ENCODE measurements at places on chromosomes 1 and 21. TPM values are rescaled to one million over a fixed set of nuclear protein-coding genes. Genes with fewer than 3 reads are reported as not detected.

HEYL gene
- total RNA-seq: 1.3 TPM

REN gene
- not detected for total RNA-seq

ATP1A2 gene
- total RNA-seq: 0.49 TPM

WNT4 gene
- 0.77 TPM for total RNA-seq

TDRD10 gene
- 27.8 TPM for total RNA-seq

PGBD5 gene
- total RNA-seq: 2.0 TPM

TRIM45 gene
- 7.0 TPM for total RNA-seq

GRCh38 chr1:200739702-200740570 lies 1.2 kb downstream of the CAMSAP2 start:
- H3K27me3 ChIP-seq: peaks cover 10% of the 10 kb centered on the region
- peak overlapping the region; percentile 89 for H3K27ac ChIP-seq
- H3K4me3 ChIP-seq: peak overlapping the region; percentile 96
- peaks cover 22% of the 10 kb centered on the region for H3K4me1 ChIP-seq

GRCh38 chr21:36630485-36631206 lies 68.3 kb upstream of the SIM2 start:
- H3K27me3 ChIP-seq: peaks cover 7% of the 10 kb centered on the region
- peak; percentile 81 for DNase-seq
- no peak overlapping the region for H3K4me3 ChIP-seq
- no peak overlapping the region for H3K27ac ChIP-seq

DNA sequence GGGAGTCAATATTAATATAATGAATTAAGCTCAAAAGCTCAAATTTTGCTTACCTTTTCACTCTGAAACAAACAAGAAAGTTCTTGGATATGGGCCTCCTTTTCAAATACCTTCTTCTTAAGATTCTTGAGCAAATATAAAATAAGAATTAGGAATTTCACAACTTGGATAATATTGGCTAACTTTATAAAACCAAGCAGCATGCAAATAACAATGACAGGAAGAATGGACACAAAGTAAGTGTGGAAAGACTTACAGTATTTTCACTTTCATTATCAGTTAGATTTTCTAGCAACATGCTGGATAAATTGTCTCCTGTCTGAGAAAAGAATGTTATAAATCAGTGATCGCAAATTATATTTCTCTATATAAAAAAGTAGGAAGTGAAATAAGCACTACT lies 13.2 kb downstream of the ODF2L start:
- H3K36me3 ChIP-seq: peaks cover 12% of the 10 kb centered on the region
- H3K4me3 ChIP-seq: no peak overlapping the region
- no peaks in the 10 kb centered on the region for H3K4me1 ChIP-seq
- H3K27me3 ChIP-seq: no peaks in the 10 kb centered on the region
- H3K27ac ChIP-seq: peak overlapping the region; percentile 84

- H3K4me1 ChIP-seq: no peaks in the 10 kb centered on the region
- no peak for DNase-seq
- H3K4me3 ChIP-seq: no peak overlapping the region
- H3K27ac ChIP-seq: no peak overlapping the region
- no peaks in the 10 kb centered on the region for H3K36me3 ChIP-seq
These were observed 8.5 kb upstream of the FYB2 start for GRCh38 chr1:56827711-56828110.

- H3K4me3 ChIP-seq: no peak overlapping the region
- peaks cover 2% of the 10 kb centered on the region for H3K27me3 ChIP-seq
- H3K36me3 ChIP-seq: no peaks in the 10 kb centered on the region
- no peak overlapping the region for H3K27ac ChIP-seq
- DNase-seq: no peak
- H3K4me1 ChIP-seq: no peaks in the 10 kb centered on the region
These were observed 19.1 kb upstream of the QSOX1 start for GRCh38 chr1:180135535-180135934.

DNA sequence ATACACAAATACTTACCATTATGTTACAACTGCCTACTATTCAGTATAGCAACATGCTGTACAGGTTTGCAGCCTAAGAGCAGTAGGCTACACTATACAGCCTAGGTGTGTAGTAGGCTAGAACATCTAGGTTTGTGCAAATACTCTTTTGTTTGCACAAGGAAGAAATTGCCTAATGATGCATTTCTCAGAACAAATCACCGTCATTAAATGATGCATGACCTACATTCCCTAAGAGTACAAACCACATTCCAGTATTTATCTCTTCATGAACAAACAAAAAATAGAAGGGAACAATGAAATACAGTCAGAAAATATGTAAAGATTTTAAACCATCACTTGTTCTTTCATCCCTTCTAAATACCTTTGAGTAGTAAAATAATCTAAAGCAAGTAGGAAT lies 109.7 kb upstream of the HP1BP3 start:
- H3K4me1 ChIP-seq: no peaks in the 10 kb centered on the region
- H3K36me3 ChIP-seq: peaks cover 13% of the 10 kb centered on the region
- no peak overlapping the region for H3K27ac ChIP-seq
- no peaks in the 10 kb centered on the region for H3K27me3 ChIP-seq
- H3K4me3 ChIP-seq: no peak overlapping the region
- DNase-seq: no peak

GRCh38 chr1:15371610-15372545 lies 37.8 kb upstream of the EFHD2 start:
- no peak overlapping the region for H3K4me3 ChIP-seq
- peaks cover 7% of the 10 kb centered on the region for H3K4me1 ChIP-seq
- H3K27ac ChIP-seq: no peak overlapping the region

DNA sequence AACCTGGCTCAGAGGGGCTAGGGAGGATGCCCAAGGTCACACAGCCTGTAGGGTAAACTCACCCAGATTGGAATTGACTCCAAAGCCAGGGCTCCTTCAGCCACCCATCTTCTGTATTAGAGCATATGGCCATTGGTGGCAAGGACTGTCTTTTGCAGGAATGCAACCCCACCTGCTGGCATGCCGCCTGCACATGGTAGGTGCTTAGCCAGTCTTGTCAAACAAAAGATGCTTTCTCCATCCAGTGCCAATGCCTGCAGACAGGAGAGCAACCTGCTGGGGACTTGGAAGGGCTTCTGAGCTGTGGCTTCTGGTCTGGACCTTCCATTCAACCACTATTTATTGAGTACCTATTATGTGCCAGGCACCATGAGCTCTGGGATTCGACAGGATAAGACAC lies 95.3 kb upstream of the TMEM51 start:
- no peak for DNase-seq
- no peak overlapping the region for H3K4me3 ChIP-seq
- peaks cover 6% of the 10 kb centered on the region for H3K4me1 ChIP-seq
- H3K36me3 ChIP-seq: peaks cover 15% of the 10 kb centered on the region

- no peak overlapping the region for H3K27ac ChIP-seq
- peaks cover 1% of the 10 kb centered on the region for H3K27me3 ChIP-seq
- peaks cover 5% of the 10 kb centered on the region for H3K4me1 ChIP-seq
- no peaks in the 10 kb centered on the region for H3K36me3 ChIP-seq
- DNase-seq: no peak
- H3K4me3 ChIP-seq: no peak overlapping the region
These were observed 12.9 kb downstream of the CFAP57 start for GRCh38 chr1:43184995-43185394.

DNA sequence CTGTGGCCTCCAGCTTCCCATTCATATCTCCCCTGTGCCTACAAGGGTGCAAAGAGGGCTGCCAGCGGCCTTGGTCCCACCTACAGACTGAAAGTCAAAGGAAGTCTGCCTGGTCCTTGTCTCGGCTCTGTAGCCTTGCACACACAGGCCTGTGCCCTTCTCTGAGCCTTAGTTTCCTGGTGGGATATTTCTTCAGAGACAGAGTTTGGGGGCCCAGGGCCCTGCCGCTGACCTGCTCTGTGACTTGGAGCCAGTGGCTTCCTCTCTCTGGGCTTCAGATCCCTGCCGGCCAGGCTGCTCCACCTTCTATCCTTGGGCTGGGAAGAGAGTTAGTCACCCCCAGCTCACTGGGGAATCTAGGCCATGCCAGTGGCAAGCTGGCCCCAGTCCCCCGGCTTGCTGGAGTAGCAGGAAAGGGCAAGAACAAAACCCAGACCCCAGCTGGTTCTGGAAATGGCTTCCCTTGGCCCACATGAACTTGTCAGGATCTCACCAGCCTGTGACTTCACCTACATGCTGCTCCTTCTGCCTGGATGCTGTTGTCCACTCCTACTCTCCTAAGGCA lies 1.0 kb upstream of the TMEM61 start:
- H3K27me3 ChIP-seq: peaks cover 16% of the 10 kb centered on the region
- H3K36me3 ChIP-seq: peaks cover 3% of the 10 kb centered on the region
- no peak overlapping the region for H3K4me3 ChIP-seq
- DNase-seq: no peak
